ENCODE measurements at places on chromosomes 16 and 17.

DNA sequence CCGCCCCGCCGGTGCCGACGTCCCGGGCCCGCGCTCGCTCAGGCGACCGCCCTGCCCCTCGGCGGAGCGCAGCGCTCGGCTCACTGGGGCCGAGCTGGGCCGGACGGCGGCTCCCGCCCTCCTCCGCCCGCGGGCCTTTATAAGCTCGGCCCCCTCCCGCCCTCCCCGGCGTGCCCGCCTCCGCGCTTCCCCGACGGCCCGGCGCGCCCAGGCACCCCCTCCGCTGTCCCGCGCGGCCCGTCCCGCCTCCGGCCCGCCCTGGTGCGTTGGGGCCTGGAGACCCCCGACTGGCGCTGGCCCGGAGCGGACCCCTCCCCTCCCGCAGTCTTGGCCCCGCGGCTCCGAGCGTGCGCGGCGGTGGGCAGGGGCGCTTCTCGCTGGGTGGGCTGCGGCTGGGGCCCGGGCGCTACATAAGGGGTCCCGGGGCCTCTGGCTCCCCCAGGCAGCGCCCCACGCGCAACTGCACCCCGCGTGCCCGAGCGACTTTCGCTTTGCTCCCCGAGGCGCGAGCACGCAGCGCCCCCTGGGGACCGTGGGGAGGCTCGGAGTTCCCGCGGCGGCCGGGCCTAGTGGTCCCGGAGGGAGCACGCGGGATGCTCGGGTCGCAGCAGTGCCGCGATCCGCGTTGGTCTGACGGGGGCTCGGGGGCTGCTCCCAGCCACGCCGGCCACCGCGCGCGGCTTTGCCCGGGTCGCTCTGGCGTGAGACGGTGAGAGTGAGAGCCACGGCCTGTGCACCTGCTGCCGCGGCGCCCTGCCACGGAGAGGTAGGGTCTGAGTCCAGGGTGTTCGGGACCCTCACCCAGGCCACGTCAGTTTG is at the start of gene PIEZO1:
PIEZO1 (minus strand) TSS at position 115 of the 819 bp plus-strand sequence. CDS start 256 bp downstream, outside the sequence.
- DNase-seq, result peak; percentile 78

GRCh38 chr17:43994272-43995149 is 9.9 kb upstream of the NAGS start:
- DNase-seq, result peak; percentile 86

GRCh38 chr17:42980766-42981397 is 517 bp downstream of the RUNDC1 start:
- peak; percentile 85 for DNase-seq

GRCh38 chr17:27496005-27496404 is 39.8 kb downstream of the KSR1 start:
- no peak for DNase-seq

DNA sequence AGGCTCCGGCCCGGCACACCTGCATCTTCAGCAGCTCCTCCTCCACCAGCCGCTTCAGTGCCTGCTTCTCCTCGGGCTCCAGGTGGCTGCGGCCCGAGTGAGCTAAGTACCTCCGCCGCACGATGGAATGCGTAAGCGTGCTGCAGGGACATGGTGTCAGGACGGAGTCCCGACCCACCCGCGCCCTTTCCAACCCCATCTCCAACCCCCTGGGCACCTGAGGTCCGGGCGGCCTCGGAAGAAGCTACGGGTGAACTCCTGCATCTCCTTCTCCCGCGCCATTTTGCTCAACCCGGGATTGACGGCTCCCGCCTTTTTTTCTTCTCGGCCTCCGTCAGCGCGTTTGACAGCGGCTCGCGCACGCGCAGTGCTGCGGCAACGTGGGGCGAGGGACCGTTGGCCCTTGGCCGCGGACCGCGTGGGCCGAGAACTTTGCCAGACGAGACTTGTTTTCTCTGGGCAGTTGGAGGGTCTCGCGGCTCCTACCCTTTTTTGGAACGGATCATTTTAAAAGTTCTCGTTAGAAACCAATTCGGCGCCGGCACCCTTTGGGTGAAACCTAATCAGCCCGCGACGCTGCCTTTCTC is at the start of gene HIRIP3:
HIRIP3 (minus strand) TSS at position 294 of the 587 bp plus-strand sequence; CDS start at position 282, 12 bp downstream.
- peak; percentile 90 for DNase-seq

DNA sequence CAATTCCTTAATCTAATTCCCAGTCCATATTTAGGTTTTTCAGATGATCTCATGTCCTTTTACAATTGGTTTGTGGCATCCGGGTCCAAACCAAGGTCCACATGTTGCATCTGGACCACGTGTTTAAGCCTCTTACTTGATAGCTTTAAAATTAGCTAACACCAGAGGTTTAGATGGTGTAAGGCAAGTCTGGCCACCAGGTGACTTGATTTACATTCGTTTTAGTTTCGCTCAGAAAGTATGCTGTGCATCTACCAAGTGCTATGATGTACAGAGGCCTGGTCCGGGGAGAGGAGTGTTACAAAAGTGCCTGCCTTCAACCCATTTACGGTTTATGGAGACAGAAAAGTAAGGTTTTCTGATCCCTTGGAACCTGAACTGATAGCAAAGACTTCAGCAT is 878 bp upstream of the DNAJA2 start:
- no peak for DNase-seq

- DNase-seq, result peak; percentile 82
Measured at GRCh38 chr17:81142301-81143199, 22.8 kb upstream of the PVALEF start.

DNA sequence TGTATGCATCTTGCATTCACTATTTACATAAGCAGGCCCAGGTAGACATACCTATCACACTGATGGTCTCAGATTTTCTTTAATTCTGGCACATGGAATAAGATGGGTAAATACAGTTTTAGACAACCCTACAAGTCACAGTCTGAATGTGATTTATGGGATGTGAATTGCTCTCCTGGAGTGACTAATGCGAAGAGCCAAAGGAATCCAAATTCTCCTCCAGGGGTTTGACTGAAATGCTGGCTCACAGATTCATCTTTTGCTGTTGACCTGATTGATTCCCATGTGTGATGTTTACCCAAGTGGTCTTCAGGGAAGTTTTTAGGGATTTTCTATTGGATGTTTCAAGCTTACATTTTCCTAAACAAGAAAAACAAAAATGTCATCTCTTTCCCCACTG is 277.9 kb upstream of the MON1B start:
- no peak for DNase-seq

DNA sequence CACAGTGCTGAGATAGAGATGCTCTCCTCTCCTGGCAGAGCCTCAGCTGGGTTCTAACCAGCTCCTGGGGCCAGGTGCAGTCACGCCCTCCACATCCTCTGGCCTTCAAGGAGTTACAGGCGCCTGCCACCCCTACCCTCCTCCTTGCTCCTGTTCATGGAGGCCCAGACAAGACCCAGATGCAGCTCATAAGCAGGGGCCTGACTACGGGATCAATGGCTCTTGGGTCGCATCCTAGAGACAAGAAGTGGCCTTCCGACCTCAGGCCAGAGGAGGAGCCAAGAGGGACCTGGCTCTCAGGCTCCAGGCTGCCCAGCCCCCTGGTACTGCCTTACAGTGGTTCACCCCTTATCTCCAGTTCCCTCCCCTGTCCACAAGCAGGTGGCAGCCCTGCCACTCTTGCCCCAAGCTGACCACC is 23.0 kb downstream of the ARHGAP27 start:
- no peak for DNase-seq

All from iPS-NIHi11 (cell line).